Activated T-cell treated with anti-CD3 and anti-CD28 coated beads, Interleukin-2, amount 50 U/mL, for 1 hour (primary cell): ENCODE measurements at places on chromosomes 7 and 10.

DNA sequence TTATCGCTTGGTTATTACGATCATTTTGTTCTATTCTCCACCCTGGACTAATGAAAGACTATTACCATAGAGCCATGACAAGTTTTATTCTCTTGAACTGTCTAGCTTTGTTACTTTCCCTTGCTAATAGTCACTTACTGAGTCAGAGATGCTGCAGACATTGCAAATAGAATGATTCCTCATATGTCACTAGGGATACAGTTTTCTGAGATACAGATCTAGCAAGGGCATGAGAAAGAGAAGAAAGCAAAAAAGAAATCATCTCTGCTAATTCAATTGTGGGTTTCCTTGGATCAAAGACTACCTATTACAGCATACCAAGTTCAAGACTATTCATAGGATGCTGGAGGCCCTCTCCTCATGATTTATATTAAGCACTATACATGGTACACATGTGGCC, 204.3 kb downstream of the MBL2 start:
- no peak for DNase-seq

DNA sequence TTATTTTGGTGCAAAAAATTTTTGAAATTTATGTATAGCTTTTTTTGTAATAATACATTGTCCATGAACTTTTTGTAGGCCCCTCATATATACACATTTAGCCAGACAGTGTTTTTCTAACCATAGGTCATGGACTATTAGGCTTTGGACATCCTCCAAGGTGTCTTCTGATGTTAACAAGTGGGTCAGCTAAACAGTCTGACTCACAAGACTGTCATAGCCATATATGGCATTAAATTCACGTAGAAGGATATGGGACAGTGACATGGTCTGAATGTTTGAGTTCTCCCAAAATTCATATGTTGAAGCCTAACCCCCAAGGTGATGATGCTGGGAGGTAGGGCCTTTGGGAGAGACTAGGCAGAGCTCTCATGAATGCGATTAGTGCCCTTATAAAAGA, 14.0 kb upstream of the NUB1 start:
- DNase-seq = no peak

DNA sequence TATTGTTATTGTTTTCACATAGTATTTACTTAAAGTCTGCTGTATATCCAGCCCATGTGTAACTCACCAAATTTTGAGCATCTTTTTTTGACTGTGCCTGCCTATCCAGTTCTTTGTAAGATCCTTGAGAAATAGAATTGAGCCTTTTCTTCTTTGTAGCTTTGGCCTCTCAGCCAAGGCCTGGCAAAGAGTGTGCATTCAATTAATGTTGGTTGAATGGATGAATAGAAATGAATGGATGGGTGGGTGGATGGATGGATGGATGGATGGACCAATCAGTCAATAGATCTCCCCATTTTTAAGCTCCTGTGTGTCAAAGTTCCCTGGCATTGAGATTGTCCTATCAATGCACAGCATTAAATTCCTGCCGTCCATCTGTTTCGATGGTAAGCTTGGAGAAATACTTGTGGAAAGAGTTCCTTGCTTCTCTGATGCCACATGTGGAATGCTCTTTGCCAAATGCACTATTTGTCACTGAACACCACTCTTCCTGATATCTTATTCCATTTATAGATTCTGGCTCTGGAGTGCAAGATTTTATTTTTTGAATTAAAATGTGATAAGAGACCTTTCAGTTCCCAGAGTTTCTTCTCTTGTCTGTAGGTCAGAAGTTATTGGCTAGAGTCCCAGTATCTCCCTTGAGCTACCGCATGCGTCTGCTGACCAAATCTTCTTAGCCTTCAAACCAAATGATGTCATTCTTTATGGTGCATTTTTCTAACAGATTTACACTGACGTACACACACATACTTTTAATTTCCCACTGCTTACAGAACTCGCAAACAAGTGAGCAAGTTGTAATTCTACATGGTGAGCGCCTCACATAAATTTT, 20.7 kb upstream of the ADRB1 start:
- no peak for DNase-seq

GRCh38 chr10:30057421-30057841, 2.0 kb downstream of the JCAD start:
- no peak for DNase-seq

DNA sequence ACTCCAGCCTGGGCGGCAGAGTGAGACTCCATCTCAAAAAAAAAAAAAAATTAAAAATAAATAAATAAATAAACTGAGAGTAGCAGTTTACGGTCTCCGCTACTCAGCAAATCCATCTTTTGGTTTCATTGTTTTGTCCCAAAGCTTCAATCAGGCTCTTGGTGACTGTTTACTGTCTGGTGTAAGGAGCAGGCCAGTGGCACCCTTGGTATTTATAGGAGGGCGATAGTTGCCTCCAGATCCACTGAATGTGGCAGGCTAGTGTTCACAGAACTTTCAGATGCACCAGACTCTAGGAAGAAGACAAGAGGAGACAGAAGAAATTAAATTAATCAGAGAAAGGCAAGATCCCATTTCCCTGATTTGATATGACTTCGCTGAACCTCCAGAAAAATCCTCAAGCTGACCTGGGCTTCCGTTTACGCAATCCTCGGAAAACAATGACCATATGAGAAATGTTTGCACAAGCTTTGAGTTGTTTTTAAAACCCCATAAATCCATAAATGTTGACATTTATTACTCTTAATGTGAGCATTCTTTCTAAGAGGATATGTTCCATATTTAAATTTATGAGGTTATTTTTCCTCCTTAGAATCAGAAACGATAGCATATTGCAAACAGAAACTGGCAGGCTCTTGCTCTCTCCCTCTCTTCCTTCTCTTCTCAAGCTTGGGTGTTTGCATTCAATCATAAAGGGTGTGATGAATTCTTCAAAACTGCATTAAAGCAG, 7.1 kb upstream of the MUC3A start:
- no peak for DNase-seq

DNA sequence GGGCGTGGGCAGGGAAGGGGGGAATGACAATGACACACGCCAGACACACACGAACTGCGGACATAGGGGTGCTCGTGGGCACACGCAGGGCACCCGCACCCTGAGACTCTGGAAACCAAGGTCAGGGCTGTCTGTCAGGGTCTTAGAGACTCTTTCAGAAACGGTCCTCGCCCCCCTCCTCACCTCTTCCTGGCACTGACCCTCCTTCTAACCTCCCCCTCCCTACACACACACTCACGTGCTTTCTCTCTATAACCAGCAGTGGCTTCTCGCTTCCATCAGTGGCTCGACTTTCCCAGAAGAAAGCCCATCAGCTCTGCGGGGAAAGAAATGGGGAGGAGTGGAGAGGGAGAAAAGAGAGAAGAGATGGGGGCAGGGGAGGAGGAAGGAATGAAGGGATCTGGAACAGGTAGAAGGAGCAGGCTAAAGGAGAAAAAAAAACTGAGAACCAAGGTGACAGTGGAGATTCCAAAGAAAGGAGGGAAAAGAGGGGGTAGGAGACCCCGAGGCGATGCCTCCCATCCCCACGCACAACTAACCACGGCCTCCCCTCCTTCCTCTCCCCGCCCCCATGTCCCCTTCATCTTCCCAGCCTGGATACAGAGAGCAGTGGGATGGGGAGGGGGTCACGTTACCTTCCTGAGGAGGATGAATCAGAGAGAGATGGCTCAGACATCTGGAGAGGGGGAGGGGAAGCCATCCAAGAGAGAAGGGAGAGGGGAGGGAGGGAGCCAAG, 1.7 kb upstream of the VGF start:
- no peak for DNase-seq

GRCh38 chr10:111548084-111548726, 471.4 kb downstream of the ADRA2A start:
- no peak for DNase-seq

- DNase-seq = no peak
These were observed 8.3 kb downstream of the ABCA13 start for GRCh38 chr7:48179496-48180030.

DNA sequence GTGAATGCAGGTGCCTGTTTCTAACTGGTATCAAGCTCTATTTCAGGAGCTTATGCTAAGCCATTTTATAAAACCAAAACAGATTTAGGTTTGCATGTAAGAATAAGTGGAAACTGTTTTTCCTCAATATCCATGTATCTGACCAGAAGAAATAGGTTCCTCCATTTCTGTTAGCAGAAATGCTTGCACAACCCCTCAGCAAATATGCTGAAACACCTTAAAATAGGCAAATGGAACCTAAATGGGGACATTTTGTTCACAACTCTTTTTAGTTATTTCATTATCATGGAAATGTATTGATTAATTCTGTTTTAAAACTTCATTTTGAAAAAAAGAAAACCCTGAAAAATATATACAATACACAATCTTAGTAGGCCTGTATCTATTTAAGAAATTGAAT, 8.9 kb upstream of the EEPD1 start:
- DNase-seq = no peak

GRCh38 chr7:2982831-2983230, 60.8 kb downstream of the CARD11 start:
- peak; percentile 59 for DNase-seq

GRCh38 chr7:47991741-47992311, 12.4 kb upstream of the HUS1 start:
- DNase-seq = peak; percentile 85

DNA sequence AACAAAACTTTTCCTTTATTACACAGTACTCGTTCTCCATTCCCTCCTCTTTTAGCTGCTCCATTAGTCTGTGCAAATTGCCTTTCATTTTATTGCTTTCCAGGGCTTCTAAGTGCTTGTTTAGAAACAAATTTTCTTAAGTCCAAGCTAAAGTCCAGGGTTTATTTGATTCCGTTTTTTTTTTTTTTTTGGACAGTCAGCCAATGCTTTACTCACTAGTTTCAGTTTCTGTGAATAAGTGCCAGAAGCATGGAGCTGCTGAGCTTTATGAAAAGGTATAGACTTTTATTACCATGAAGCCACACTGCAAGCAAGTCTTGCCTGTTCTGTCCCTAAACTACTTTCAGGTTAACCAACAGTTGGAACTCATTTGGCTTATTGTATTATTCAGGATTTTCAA, 455.0 kb downstream of the GFRA1 start:
- no peak for DNase-seq

GRCh38 chr10:118732245-118733165, 22.3 kb downstream of the CACUL1 start:
- no peak for DNase-seq

- no peak for DNase-seq
These were observed 22.2 kb downstream of the ZRANB1 start for GRCh38 chr10:124963866-124964720.

DNA sequence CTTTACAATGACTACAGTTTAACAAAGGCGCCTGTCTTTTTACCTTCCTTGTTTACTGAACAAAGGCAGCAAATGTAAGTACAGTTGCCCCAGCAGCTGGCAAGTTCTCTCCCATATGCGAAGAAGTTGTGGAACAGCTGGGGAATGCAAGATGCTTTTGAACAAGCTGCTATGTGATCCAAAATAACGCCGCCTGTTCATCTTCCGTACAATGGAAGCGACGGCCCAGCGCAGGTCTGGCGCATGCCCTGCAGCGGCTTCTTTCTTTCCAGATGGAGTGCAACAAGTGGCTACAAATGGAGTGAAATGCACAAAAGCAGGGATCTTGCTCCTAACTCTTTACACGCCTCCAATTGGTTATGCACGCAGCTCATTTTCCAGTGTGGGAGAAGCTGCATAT, 97.0 kb upstream of the SVIL start:
- DNase-seq = no peak

- no peak for DNase-seq
These were observed 67.6 kb downstream of the MDFIC start for GRCh38 chr7:114989531-114989930.

GRCh38 chr10:30973737-30974136, 57.9 kb downstream of the ZNF438 start:
- DNase-seq = no peak

DNA sequence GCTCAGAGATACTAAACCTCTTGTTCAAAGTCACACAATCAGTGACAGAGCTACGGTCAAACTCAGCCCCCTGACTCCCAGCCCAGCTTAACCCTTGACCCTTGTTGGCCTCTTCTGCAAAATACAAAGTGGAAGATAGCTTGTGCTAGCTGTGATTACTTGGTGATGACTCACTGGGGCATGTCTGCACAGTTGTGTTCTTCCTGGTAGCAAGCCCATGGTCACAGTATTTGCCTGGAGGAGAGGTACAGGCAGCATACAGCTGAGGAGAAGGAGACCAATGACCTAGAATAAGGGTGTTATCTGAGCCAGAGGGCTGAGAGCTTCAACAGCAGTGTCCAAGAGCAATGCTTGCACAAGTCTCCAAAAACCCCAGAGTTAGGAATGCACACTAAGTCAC, 5.7 kb upstream of the HSPA12A start:
- no peak for DNase-seq

DNA sequence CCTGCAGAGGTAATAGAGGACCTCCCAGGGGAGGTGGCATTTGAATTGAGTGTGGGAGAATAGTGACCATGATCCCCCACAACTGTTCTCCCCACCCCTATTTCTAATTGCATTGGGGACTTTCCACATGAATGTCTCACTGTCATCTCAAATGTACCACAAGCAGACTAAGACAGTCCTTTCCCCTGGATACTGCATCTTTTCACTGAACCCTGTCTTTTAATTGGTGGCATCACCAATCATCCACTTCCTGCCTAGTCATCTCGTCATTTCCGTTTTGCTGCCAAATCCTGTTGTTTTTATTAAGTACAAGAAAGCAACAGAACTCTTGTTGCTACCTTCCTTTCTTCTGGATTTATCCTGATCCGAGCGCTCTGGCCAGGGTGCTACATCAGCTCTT, 120.3 kb downstream of the NRP1 start:
- DNase-seq = no peak

GRCh38 chr10:88089498-88089897, 226.1 kb downstream of the PTEN start:
- no peak for DNase-seq

- no peak for DNase-seq
These were observed 141.6 kb upstream of the NPS start for GRCh38 chr10:127407551-127407950.

DNA sequence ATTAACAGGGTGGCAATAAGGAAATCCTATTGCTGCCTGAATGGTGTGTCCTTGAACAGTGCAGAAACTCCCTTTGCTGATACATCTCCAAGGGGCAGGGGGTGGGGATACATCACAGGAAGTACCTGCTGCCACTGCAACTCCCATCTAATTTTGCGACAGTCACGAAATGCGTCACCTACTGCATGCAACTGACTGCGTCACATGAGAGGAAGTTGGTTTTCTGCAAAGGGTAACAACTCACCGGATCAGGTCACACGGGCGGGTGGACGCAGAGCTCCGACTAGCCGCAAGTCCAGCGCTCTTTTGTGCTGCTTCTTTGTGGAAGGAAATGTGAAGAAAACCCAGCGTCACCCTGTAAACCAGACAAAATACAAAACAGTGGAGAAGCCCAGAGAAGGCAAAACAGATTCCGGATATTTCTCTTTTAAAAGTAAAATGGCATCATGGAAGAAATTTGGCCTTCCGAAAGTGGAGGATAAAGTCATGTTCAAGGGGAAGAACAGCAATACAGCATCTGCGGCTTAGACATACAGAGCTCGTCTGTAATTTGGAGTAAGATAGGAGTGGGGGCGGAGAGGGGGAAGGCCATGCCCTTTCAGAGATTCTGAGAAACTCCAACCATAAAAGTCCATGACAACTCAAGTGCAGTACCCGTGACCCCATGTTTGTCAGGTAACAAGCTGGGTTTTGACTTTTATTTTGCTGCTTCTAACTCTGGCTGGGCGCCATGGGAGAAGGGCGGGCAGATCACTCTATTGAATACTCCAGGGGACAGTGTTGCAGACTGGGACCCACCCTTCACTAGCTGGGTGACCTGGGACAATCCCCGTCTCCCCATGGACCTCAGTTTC, 32.3 kb upstream of the PLEKHS1 start:
- no peak for DNase-seq
